ENCODE measurements at places on chromosomes 5 and 9.

DNA sequence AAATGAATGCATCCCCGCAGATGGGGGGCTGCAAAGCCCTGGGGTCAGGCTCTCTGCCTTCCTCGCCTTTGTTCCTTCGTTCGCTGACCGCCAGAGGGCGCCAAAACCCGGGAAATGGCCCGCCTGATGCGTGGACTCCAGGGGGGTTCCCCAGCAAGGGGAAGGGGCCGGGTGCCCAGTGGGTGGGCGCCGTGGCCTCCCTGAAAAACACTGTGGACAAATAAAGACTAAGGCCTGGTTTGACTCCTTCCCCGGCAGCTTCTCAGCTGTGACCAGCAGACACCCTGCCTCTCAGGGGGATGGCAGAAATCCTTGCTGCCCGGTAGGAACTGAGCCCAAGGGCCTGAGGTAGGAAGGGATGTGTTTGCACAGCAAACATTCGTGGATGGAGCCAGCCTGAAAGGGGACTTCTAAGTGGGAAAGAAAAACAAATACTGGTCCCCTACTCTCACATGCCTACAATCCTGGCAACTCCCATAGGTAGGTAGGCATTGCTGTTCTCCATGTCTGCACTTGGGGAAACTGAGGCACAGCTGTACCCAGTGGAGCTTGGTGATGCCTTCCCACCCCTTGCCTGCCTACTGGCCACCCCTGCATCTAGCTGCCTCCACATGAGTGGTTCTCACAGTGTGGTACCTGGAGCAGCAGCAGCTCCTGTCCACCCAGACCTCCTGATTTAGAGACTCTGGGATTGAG is 57.7 kb downstream of the DUSP1 start:
- peak; percentile 74 for DNase-seq

DNA sequence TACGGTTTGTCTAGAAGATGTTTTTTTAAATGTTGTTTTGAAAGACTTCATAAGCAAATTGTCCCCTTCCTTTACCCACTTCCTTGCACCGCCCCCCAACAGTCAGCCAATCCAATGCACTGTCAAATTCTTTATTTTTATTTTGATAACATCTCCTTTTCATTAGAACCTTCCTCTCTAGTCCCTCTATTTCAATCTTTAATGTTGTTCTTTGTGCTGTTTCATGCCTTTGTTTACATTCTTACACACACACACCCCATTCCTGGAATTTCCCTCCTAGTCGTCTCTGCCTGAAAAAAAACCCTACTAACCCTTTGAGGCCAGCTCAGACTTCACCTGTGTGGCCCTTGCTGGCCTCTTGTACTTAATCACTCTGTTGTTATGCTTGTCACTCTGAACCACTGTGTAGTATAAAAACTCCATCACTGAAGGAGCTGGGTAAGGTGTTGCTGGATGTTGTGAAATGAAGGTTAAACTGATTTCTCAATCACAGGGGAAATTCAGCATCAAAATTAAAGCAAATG is 133.4 kb downstream of the UGCG start:
- peak; percentile 19 for DNase-seq

DNA sequence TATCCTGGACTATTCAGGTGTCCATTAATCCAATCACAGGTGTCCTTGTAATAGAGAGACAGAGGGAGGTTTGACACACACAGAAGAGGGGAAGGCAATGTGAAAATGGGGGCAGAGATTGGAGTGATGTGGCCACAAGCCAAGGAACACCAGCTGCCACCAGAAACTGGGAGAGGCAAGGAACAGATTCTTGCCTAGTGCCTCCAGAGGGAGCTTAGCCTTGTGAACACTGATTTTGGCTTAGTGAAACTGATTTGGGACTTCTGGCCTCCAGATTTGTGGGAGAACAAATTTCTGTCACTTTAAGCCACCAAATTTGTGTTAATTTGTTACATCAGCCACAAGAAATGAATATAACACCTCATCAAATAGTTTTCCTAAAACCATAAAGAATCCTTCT is 416.2 kb downstream of the ENC1 start:
- no peak for DNase-seq

DNA sequence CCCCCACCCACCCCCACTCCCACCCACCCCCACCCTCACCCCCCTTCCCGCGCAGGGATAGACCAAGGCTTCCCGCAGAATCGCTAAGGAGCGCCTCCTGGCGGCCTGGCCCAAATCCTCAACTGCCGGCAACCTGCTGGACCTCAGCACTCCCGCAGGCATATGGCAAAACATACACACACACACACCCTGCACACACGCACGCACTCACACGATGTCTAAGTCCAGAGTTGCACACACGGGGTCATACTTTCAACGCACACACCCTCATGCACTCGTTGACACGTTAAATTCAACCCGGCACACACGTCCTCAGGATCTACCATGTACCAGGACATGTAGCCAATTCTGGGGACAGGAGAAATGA is 1.7 kb downstream of the CPLX2 start:
- DNase-seq = no peak

- no peak for DNase-seq
These were observed 7.1 kb downstream of the ANXA1 start for GRCh38 chr9:73158723-73159122.

GRCh38 chr5:157006262-157006661 is 43.2 kb upstream of the TIMD4 start:
- no peak for DNase-seq

DNA sequence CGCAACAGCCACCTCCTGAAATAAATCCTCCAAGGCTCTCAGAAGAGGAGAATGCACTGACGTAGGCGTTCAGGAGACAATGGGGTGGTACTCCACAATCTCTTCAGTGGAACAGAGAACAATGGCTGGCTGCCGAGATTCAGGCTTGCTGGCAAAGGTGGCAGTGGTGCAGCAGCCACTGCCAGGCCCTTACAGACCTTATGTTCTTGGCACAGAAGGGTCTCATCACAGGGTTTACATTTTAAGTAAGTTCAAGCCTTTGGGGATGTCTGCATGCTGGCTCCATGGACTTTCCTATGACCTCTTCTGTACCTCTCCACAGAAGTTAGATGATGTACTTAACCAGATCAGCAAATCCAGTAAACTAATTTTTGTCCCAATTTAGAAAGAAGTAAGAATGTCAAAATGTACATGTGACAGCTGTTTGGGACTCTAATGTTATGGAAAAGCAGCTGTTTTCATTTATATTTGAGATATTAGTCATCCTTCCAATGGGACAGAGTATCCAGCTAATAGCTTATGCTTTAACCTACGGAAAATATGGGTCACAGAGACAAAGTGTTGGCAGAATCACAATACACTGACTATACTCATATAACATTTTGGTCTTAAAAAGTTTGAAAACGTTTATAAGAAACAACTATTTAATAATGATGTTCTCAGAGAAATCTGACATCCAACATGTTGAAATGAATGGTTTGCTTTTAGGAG is 180.9 kb downstream of the MAPKAP1 start:
- DNase-seq = no peak

GRCh38 chr9:17782430-17783149 is 203.7 kb downstream of the SH3GL2 start:
- no peak for DNase-seq

- DNase-seq = no peak
These were observed 828 bp downstream of the NPR2 start for GRCh38 chr9:35792024-35792813.

- DNase-seq = no peak
These were observed 224.8 kb upstream of the WWC1 start for GRCh38 chr5:168066536-168067208.

- no peak for DNase-seq
These were observed 5.3 kb upstream of the IFNK start for GRCh38 chr9:27518809-27519208.

DNA sequence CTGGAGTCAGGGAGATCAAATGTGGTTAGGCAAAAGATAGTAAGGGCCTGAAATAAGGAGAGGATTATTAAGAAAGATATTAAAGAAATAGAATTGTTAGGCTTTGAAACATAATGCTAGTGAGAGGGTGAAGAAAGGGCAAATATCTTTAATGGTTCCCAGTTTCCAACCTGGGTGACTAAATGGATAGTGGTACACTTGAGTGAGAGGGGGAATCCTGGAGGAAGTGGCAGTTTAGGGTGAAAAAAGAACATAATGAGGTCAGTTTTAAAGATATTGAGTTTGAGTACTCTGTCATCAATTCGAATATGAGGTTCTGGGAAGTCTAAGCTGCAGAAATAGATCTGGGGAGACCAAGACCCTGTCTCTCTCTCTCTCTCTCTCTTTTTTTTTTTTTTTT is 18.9 kb downstream of the DNAI1 start:
- DNase-seq = no peak

DNA sequence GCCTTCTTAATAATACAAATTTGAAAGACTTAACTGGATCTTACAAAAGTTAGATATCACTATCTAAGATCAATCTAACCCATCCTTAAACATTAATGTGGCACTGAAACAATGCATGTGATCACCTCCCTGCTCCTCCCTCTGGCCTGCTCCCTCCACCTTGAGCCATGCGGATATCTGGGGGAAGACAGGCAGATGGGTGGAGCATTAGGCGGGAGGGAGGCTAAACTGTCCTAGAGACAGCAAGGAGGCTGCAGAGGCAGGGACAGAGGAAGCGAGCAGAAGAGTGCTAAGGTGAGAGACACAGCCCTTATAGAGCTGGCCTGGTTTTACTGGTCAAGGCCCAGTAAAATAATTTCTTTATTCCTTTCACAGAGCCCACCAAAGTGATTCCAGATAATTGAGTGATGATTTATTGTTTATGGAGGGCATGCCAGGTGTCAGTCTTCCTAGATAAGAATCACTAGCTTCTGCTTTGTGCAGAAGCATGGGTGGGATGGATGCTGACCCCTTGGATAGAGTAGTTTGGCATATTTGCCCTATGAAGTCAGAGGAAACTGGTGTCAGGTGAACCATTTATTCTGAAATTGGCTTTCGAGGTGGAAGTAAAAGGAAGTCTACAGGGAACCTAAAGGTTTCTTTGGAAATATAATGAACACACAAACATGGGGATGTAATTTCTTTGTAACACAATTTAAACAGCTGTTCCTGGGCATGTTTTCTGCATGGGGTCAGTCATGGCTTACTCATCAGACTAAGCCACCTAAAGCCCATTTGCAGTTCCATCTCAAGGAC is 188.3 kb downstream of the GNAQ start:
- DNase-seq = no peak

GRCh38 chr9:2755285-2755684 is 38.0 kb downstream of the KCNV2 start:
- no peak for DNase-seq

DNA sequence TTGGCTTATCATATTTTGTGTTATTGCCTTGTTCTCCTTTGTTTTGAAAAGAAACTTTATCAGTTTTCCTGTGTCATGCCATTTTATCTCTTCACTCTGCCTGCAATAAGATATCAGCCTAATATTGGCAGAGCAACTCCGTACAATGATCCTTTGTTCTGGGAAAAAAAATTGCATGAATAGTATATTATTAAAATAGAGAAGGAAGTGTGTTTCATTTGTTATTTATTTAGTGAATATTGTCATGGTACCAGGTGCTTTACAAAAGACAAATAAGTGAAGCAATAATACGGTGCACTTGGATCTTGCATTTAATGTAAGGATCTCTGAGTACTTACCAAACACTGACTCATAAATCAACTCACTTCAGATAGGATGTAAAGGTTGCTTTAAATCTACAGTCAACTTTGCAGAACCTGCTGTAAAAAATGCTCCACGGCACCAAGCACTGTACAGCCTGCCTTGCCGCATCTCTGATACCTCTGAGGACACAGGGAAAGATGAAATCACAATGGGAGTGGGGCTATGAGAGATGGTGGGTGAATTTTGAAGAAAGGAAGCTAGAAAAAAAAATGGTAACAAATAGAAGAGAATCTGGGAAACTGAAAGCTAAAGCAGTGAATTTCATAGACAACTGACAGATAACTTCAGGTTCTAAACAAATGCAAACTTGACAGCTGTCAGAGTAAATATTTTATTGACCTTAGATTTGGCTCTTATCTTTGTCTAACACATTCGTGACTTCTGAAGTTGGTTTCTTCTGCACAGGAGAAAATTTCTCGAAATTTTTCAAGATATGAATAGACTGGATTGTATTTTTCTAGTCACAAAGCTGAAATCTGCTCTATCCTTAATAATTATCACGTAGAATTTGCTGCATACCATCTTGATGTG is 232.1 kb downstream of the ENC1 start:
- no peak for DNase-seq

GRCh38 chr9:134807716-134808446 is 72.7 kb upstream of the FCN2 start:
- no peak for DNase-seq

DNA sequence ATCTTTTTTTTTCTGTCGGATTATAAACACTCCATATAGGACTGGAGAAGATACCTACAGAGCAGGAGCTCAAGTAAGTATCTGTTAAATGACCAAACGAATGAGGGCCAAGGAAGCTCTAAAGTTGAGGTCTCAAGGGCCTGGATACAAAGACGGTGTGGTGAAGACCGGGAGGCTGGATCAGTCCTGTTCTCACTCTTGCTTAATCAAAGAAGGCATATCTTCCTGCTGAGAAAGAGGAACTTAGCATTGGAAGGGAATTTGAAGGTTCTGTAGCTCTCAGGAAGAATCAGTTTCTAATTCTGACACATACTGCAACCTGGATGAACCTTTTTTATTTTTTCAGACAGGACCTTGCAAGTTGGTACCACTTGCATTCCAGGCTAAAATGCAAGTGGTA is 28.3 kb upstream of the PAX5 start:
- no peak for DNase-seq

DNA sequence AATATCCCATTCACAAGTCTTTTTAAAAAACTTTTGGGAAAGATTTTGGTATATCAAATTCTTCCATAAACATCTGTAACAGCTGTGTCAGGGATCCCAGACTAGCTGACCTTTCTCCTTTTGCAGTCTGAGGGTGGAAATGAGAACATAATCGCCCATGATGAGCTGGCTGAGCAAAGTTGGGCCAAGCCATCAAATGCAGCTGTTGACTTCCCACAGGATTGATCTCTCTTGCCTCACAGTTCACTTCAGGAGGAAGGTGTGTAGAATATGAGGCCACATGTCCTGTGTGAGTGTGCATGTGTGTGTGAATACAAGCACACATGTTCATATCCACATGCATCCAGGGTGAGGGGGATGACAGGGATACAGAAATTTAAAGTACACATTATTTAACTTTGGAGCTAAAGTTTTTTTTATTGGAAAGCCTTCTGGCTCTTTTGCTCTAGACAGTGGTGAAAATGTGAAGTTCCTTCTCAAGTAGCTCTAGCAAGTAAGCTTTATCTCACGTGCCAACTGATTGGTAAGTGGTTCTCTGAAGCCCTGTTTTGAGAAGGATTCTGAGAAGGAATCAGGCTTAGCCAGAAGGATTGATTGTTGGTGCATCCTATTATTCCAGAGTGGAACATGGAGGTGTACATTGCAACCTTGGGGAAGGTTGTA is 468.8 kb upstream of the DMAC1 start:
- no peak for DNase-seq
